ENCODE measurements at places on chromosomes 6 and 20.

- no peak for DNase-seq
These were observed 30.7 kb downstream of the ARMC2 start for GRCh38 chr6:108878942-108879341.

GRCh38 chr20:62054451-62054953 is 11.2 kb downstream of the TAF4 start:
- DNase-seq = no peak

DNA sequence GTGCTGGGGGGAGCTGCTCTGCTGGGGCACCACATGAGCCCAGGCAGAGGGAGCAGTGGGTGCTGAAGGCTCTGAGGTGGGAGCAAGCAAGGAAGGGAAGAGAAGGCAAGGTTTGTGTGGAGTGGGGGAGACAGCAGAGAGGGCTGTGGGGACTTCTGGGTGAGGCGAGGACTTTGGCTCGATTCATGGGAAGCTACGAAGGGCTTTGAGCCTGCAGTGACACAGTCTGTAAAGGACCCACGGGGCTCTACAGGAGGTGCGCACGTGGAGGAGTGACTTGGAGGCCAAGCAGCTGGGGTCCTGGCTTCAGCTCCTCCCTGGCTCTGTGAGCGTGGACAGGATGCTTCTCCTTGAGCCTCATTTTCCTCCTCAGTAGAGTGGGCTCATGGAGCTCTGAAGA is 29.1 kb upstream of the CSNK2A1 start:
- DNase-seq = no peak

DNA sequence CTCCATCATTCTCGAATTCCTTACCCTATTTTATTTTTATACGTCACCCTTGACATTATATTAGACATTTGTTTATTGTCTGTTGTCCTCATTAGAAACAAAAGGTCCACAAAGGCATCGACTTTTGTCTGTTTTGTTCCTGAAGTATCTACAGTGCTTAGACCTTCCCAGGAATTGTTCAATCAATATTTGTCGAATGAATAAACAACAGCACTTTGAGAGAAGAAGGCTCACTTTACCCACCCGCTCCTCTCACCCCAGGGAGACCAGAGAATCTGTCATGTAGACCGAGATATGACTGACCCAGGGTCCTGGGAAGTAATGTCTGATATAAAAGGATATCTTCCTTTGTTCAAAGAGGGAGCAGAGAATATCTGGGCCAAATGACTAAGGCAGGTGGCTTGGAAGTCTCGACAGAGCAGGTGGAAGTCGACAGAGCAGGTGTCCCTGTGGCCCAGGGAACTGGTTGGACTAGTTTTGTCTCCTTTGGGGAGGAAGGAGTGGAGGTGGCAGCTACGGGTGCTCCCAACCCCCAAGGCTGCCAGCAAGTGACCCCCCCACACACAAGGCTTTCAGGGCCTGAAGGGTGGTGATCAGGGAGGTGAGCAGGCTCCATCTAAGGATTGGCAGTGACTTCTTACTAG is 14.8 kb upstream of the CHMP4B start:
- no peak for DNase-seq

- DNase-seq = peak; percentile 84
These were observed 37.6 kb upstream of the HINT3 start for GRCh38 chr6:125918681-125919566.

DNA sequence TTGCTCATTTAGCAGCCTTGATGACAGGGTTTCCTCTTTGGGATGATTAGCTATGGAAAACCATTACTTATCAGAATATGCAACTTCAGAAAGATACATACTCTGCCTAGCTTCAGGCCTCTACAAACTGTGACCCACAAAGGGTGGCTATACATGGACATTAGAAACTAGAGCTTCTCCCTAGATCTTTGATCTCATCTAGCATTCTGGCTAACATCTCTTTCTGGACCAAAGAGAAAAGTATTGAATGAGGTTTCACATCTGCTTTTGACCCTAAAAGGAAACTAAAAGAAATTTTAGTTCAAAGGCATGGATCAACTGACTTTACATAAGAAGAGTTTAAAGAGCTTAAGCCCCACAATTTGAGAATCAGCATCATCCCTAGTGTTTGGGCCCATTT is 12.4 kb upstream of the HMGN3 start:
- DNase-seq = no peak

DNA sequence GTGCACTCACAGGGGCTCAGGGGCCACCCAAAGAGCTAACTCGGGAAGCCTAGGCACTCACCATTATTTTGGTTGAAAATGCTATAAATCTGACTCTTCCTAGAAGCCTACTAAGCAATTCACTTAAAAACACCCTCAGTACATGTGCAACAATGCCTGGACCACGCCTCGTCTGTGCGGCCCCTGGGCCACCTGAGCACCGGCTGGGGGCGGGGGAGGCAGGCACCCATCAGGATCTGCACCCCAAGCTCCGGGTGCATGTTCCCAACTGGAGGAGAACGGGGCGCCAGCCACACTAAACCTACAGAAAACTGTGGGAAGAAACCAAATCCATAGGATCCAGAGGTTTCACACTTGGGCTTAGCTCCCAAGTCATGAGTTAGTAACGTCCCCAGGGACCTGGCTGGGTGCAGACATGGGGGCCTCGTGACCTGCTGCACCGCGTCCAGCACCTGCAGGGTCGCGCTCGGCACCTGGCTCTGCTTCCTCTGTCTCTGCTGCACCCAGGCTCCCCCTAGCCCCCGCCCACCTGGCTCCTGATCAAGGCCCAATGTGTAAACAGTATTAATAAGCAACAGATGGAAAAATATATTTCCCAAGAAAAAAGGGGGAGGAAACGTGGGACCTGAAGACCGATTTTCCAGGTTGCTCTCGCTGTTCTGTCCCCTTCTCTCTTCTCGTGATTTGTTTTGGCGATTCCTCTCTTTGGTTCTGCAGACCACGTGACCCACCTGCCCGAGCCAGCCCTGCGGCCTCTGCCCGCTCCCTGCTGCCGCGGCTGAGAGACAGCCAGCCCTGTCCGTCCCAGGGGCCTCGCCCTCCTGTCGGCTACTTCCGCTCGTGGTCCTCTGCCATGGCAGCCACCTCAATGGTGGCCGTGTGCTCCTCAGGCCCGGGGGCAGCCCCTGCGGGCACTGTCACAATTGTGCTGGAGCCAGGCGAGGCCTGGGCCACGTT is 15.5 kb upstream of the HELZ2 start:
- DNase-seq = no peak

- DNase-seq = no peak
These were observed 427.3 kb upstream of the FLRT3 start for GRCh38 chr20:14764511-14765369.

- no peak for DNase-seq
These were observed 16.8 kb upstream of the RHAG start for GRCh38 chr6:49653438-49653837.

DNA sequence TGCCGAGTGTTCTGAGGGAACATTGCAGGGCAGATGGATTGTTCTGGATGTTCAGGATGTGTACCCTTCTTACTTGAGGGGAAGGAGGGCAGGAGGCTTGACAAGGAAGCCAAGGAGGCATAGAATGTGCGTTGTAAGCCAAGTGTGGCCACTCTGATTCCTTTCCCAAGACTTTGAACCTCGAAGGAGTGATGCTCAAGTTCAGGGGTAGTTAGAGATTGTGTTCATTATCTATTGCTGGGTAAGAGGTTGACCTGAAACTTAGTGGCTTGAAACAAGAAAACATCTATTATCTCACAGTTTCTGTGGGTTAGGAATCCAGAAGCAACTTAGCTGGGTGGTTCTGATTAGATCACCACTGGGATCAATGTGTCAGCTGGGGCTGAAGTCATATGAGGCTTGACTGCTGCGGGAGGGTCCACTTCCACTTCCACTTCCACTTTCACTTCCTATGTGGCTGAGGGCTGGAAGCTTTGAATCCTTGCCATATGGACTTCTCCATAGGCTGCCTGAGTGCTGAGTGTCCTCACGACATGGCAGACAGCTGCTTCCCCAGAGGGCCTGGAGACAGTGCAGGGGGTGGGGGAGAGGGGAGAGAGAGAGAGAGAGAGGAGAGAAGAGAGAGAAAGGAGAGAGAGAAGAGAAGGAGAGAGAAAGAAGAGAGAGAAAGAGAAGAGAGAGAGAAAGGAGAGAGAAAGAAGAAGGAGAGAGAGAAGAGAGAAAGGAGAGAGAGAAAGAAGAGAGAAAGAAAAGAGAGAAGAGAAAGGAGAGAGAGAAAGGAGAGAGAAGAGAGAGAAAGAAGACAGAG is 6.9 kb upstream of the CD40 start:
- DNase-seq = peak; percentile 44

GRCh38 chr6:80956898-80957297 is 795.6 kb downstream of the TENT5A start:
- DNase-seq = no peak

DNA sequence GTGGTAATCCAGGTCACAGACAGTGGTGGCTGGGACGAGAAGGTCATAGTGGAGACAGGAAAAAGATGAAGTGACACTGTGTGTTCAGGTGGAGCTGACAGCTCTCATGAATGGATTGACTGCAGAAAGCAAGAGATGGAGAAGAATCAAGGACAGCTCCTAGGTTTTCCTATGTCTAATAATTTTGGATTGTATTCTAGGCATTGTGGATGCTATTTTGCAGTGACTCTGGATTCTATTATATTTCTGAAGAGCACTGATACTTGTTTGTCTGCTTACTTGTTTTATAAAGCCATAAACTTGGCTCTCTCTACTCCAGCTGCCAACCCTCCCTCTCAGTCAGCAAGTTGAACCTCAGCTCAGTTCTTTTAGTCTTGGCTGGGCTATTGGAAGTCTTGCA is 58.7 kb downstream of the BANF2 start:
- DNase-seq = no peak

GRCh38 chr6:95159557-95159956 is 417.8 kb upstream of the MANEA start:
- no peak for DNase-seq

DNA sequence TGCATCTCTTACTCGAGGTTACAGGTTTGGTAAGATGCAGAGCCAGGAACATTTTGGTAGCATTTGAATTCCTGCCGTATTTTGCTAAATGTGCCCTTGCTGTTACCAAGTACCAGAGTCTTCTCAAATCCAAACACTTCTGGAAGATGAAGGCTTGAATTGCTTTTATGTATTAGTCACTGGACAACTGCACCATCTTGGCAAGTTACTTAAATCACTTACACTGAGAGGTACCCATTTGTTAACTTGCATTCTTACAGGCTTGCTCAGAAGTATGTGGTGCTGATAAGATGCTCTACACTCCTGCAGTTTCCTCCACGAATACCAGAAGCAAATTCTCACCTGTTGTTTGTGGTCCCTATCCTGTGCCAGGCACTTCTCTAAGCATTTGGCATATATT is 12.7 kb downstream of the IL22RA2 start:
- DNase-seq = peak; percentile 32

DNA sequence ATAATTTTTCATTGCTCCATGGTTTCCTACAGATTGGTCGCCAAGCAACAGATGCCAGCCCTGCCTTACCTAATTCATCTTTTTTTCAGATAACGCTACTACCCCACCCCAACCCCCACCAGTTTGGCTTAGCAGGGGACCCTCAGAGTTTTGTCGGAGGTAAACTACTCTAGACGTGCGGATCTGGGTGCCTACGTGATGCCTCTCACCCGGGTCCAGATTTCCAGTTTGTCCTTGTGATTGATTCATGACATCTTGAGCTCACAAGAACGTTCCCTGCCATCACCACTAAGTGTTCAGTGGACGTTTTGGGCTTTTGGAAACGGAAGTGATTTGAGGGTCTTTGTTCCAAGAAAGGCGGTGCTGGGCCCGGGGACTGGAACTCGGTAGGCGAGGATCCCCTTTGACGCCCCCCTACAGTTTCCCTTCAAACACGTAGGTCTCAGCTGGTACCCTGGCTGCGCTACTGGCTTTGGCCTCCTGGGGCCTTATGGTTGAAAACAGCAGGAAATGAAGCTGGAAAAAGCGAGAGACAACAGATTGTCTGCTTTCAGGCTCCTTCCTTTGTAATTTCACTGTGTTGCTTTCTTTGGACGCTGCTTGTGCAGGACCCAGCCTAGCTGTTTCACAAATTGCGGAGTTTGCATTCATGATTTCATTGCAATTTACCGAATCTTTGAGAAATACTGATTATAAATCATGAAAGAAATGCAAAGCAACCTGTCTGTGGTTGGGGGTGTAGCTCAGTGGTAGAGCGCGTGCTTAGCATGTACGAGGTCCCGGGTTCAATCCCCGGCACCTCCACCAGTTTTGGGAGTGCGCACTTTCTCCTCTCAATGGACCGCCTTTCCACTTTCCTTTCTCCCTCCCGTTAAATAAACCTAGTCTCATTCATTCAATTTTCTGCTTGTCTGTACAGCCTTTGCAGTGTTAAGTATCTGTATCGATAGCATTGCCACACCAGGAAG is 81.0 kb downstream of the GPX5 start:
- peak; percentile 81 for DNase-seq

- no peak for DNase-seq
These were observed 8.9 kb upstream of the PKIG start for GRCh38 chr20:44573501-44573869.

DNA sequence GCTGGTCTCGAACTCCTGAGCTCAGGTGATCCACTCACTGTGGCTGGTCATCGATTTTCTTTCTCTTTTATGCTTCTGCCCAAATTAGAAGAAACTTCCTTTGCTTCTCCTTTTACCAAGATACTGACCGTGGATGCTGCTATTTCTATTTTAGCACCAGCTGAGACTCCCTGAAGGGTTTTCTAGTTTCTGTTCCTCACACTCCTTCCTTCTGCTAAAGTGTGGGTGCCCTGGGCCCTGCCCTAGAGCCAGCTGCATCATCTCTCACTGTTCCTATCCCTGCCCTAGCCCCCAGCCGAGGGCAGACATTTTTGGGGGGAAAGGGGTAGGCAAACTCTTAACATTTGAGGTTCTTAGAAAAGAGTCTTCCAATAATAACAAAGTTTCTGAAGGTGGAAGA is 6.3 kb downstream of the SMOC2 start:
- DNase-seq = no peak

- no peak for DNase-seq
These were observed 10.4 kb downstream of the RPL7L1 start for GRCh38 chr6:42889815-42890214.

GRCh38 chr6:6366803-6367202 is 46.3 kb upstream of the F13A1 start:
- no peak for DNase-seq

DNA sequence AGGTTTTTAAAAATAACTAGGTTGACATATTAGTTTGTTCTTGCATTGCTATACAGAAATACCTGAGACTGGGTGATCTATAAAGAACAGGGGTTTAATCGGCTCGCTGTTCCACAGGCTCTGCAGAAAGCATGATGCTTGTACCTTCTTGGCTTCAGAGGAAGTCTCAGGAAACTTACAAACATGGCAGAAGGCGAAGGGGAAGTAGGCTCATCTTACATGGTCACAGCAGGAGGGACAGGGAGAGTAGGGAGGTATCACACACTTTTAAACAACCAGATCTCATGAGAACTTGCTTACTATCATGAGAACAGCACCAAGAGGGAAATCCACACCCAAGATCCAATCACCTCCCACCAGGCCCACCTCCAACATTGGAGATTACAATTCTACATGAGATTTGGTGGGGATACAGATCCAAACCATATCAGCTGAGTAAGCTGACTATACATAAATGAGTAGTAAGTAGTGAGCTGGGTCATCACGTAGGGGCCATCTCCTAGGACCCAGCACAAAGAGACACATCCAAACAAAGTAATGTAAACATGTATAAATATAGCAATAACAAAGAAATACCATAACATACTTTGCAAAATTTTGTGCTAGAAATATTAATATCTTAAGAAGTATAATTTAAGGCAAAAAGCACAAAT is 31.4 kb upstream of the SIRPG start:
- no peak for DNase-seq
